AG04450 (cell line): ENCODE measurements at places on chromosomes 6 and 20.

GRCh38 chr20:20796766-20797440 is 84.5 kb upstream of the RALGAPA2 start:
- DNase-seq = no peak

DNA sequence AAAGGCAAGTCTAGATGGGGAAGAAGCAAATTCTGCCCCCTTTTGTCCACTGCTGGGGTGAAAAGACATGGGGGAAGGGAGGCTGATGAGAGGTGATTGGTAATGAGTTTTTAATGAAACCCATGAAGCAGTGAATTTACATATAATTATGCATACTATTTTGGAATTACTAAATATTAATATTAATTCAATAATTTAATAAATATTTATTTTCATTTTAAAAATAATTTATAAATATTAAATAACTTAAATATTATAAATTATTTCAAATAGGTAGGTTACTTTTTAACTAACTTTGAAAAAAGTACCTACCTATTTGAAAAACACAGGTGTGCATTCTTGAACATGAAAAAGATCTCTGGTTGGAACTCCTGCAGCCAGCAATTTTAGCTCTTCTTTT is 138.1 kb upstream of the GPR6 start:
- DNase-seq = no peak

DNA sequence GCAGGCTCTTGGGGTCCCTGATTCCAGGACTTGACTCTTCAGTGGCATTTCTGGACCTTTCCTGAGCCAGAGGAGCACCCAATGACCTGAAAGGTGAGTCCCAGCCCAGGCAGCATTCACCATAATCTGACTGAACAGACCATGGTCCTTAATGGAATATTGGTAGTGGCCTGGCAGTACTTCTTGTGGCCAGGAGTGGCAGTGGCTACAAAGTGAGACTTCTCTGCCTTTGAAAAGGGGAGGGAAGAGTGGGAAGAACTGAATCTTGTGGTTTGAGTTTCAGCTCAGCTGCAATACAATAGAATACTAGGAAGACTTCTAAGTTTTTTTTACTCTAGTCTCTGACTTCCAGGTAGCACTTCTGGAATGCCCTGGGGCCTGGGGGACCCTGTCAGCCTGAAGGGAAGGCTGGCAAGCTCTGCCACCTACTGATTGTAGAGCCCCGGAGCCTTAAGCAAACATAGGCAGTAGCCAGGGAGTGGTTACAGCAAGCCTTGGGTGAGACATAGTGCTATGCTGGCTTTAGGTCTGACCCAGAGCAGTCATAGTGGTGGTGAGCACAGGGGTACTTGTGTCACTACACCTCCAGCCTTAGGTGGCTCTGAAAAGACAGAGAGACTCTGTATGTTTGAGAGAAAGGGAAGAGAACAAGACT is 674.2 kb upstream of the MANEA start:
- no peak for DNase-seq

DNA sequence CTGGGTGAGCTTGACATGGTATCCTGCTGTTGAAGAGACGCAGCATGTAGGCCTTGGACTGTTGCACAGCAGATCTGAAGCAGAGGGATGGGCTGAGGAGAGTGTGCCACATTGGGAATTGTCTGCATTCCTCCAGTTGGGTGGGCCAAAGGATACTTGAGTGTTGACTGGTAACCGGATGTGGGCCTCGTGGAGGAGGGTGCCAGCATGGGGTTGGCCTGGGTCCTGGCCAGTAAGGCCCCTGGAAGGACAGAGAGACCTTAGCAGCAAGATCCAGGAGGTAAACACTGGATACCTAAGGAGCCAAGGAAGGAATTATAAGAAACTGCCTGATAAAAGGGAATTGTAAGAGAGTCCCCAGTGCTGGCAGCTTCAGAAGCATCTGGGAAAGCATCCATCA is 76.9 kb downstream of the FIG4 start:
- DNase-seq = no peak

DNA sequence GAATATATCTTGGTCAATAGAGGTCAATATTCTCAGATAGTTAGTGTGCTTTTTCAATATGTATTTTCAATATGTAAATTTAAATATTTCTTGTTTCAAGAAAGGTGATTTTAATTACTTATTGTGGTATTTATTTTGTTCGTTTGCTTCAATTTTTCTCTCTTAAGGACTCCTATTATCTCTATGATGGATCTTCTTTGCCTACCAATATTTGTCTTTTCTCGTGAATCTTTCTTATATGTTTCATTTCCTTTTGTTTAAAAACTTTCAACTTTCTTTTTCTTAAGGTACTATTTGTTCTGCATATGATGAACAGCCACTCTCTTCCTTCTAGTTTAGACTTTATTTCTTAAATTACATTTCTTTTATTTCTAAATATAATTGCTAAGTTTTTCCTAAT is 46.1 kb upstream of the PSMF1 start:
- DNase-seq = no peak

DNA sequence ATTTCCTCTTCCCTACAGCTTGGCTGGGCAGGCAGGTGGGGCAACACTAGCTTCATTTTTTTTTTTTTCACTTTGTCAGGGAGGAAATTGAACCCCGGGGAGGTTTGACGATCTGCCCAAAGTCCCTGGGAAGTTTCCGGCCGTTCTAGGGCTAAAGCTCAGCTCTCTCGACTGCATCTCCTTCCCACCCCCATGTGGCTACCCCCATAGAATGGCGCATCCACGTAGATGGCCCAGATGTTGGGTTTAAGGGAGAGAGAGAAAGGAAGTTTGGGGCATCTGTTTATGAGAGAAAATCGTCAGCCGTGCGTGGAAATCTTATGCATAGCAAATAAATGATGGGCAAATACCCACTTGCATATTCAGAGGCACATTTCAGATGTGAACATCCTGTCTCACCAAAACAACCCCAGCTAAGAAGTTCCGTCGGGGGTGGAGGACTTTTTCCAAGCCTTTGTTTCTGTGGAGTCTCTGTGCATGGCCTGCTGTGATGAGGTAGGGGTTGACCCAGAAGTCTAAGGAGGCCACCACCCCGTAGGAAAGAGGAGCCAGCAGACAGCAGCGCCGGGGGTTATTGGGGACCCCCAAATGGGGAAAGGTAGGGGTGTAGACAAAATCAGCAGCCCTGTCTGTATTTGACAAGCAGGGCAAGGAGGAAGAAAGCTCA is 40.5 kb upstream of the ZNF831 start:
- DNase-seq = no peak

GRCh38 chr6:3915076-3915791 is 66.1 kb downstream of the FAM50B start:
- DNase-seq = no peak

DNA sequence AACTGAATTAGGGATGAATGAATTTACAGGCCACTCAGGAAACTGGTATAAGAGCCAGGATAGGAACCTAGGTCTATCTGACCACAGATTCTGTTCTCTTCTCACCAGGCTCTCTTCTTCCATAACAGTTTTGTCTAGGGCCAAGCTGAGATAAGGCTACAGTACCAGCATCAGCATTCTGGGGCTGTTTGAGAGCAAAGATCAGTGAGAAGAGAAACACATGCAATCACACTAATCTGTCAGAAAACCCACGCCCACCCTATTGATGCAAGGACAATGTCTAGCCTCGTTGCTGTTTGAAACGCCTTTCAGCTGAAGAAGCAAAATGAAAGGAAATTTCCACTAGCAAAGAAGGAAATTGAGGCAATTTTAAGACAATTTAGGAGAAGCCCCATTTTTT is 137.7 kb downstream of the LCA5 start:
- no peak for DNase-seq

- peak; percentile 6 for DNase-seq
These were observed 26.7 kb downstream of the IYD start for GRCh38 chr6:150395388-150396009.

- no peak for DNase-seq
These were observed 53.8 kb downstream of the CD40 start for GRCh38 chr20:46171909-46172308.

DNA sequence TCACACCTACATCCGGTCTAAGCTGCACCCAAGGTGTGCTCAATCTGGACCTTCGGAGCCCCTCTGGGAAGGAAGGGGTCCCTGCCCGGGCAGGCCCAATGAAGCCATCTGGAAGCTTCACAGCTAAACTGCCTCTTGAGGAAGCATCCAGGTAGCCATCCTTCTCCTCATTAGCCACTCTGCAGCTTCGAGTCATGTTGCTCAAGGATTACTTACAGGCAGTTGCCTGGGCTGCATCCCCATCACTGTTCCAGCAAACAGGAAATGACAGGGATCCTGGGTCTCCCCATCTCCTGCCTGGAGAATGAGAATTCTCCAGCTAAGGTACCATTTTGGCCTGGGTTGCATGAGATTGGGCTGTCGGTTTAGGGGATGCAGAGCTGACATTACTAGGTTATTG is 91.7 kb downstream of the ERMARD start:
- DNase-seq = no peak

DNA sequence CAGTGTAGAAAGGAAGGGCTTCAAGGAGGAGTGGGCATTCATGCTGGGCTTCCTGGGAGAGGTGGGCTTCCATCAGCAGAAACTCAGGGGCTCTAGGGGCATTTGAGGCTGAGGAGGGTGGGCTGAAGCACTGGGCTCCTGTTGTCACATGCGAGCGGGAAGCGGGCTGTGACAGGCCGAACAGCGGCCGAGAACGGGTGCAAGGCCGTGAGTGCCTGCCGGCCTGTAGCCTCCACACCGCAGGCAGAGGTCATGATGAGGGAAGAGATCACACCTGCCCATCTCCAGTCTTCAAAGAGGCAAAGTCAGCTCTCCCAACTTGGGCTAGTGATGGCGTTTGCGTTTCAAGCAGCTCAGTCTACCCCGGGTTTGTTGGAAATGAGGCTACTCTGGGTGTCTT is 880 bp downstream of the TTLL2 start:
- no peak for DNase-seq

- peak; percentile 68 for DNase-seq
These were observed 501.4 kb downstream of the BCKDHB start for GRCh38 chr6:80607811-80608391.

DNA sequence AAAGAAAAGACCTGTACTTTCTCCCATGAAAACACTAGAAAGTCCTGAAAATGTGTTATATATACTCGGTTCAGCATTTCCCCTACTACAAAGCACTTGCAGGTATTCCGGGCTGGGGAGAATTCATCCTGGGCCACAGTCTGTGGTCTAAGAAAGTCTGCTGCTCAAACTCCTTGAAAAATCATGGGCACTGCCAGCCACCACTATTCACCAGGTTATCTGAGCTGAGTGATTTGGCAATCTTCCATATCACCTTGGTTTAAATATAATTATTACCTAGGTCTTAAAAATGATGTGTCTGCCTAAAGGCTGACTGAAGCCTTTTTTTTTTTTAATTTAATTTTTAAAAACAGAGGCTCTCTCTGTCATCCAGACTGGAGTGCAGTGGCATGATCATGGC is 11.3 kb downstream of the FKBP5 start:
- DNase-seq = no peak

- no peak for DNase-seq
These were observed 24.7 kb upstream of the RALGAPA2 start for GRCh38 chr20:20737158-20737557.

GRCh38 chr6:169895926-169896761 is 144.7 kb downstream of the ERMARD start:
- DNase-seq = no peak

GRCh38 chr20:37200926-37201826 is 21.8 kb upstream of the MROH8 start:
- no peak for DNase-seq

GRCh38 chr20:24590178-24590982 is 121.0 kb downstream of the SYNDIG1 start:
- no peak for DNase-seq

GRCh38 chr6:2848851-2849250 is 7.2 kb upstream of the SERPINB1 start:
- no peak for DNase-seq

DNA sequence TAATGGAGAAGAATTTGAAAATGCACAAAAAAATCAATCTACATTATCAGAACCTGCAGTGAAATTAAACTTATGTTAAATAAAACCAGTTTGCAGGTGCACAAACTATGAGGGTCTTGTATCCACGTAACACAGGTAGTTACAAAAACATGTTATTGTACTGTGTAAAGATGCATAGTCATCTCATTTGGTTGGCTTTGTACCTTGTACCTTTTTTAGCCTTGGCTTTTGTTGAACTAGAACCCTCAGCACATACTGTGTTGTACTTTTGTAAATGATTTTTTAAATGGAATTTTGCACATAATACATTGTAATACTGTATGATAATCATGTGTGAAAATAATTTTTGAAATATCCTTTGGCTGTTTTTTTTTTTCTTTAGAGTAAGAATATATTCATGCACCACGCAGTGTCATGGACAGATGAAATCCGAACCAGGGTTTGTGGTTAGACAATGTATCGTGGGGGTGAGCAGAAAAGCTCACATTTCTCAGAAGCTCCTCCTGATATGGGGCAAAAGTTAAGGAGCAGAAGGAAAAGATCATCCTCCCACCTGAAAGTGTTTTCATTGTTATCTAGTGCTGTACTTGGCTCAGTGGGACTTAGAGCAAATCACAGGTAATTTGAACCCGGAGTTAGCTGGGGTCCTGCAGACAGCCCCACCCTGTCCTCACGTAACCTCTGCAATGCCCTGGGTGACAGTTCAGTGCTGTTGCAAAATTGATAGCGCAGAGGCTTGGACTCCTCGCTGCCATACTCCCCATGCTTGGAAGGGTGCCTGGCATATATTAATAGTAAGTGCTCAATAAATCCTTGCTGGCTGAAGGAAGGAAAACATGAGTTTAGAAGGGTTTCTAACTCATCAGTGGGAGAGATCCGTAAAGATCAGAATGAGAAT is 14.8 kb upstream of the NAA20 start:
- no peak for DNase-seq

- DNase-seq = no peak
These were observed 22.0 kb downstream of the TRIM27 start for GRCh38 chr6:28901831-28902230.
